GM13976 (cell line): ENCODE measurements at places on chromosomes 3 and 15.

- peak; percentile 92 for DNase-seq
Observed at GRCh38 chr15:60397772-60398445, at the start of gene ANXA2. Gene ANXA2 (minus strand): TSS chr15:60397986. CDS start chr15:60386075, 11,911 bp downstream.

DNA sequence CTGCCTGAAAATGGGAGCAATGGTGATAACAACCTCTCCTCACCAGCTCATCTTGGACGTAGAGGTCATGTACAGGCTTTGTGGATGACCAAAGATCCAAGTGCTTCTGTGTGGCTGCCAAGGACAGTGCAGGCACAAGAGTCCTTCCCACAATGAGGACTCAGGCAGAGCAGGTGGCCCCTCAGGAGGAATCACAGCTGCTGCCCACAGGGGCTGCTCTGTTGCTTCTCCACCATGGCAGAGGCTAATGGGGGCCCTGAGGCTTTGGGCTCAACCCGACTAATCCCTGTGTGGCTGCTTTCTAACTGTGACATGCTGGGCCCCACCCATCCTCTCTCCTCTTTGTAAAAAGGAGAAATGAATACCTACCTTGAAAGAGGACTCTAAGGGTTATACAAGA, 58.1 kb upstream of the MRPS22 start:
- DNase-seq = no peak

- no peak for DNase-seq
Observed at GRCh38 chr3:83193526-83193925, 1432.1 kb upstream of the GBE1 start.

- no peak for DNase-seq
Observed at GRCh38 chr15:25761971-25762662, 101.0 kb downstream of the ATP10A start.

GRCh38 chr3:62233065-62233464, 140.3 kb downstream of the FEZF2 start:
- DNase-seq = no peak

DNA sequence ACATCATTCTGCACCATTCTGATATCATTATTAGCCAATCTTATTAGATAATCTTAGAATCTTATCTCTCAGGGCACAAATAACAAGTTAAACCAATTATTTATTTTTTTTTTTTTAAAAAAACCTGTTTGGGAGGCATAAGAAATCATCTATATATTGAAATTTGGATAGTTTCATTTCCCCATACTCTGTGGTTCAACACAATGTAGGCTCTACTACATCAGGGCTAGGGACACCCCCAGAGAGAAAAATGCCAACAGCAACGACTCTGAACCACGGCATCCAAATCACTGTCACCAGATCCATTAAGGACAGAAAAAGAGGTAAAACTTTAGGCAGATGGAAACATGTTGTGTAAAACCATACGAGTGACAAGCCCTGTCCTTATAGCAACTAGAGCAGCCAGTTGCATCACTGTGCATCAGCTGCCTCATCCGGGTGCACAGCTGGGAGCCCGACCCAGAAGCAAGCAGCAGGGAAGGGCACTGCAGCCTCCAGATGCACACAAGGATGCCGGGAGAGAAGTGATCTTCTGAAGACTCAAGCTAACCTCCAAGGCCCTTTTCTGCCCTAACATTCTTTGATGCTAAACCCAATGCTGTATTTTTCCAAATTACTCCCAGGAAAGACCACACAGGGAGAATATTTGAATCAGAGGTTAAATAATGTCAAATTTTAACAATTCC, 381.1 kb downstream of the CTNNB1 start:
- DNase-seq = peak; percentile 48

- DNase-seq = no peak
Observed at GRCh38 chr3:148932972-148933371, 58.4 kb upstream of the GYG1 start.

DNA sequence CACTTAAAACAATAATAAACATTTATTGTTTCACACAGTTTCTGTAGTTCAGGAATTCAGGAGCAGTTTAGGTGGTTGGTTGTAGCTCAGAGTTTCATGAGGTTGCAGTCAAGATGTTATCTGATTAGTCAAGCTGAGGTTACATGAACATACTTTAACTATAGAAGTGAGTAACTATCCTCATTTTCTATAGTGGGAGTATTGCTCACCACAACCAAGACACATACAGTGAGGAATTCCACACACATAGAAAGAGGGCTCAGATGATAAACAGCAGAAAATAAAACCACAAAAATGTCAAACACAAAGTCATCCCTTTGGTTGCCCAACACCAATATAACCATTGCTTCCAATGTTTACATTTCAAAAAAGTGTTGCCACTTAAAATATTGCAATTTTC, 13.6 kb downstream of the SCN11A start:
- no peak for DNase-seq

DNA sequence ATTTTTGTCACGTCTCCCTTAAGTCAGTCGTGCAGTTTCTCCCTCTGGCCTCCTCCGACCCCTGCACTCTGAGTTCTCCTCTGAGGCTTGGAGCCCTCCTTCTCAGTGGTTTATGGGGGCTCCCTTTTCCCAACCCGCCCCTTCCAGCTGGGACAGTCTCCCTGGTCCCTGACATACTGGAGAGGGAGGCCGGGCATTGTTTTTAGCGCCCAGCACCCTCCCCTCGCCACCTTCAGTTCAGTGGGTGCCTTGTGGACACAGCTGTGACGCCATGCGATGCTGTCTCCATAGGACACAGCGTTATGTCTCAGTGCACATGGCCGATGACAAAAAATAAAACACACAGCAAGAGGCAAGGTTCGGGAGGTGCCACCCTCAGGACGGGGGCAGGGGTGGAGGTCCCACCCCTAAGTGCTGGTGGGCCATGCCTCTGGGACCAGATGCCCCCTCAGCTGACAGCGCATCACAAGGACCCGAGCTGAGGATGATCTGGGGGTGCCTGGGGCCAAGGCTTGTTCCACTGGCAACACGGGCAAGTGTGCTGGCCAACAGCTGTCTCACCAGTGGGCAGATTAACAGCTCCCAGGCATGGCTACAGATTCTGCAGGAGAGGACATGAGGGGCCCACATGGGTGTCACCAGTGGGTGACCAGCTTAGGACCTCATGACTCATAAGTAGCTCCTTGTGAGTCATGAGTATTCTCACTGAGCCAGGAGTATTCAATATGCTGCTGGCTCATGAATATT, 81.6 kb downstream of the PLXNA1 start:
- no peak for DNase-seq

GRCh38 chr3:172447611-172448579, at the start of gene GHSR:
Gene GHSR (minus strand): TSS chr3:172448456. CDS start chr3:172448413, 43 bp downstream.
- peak; percentile 31 for DNase-seq

DNA sequence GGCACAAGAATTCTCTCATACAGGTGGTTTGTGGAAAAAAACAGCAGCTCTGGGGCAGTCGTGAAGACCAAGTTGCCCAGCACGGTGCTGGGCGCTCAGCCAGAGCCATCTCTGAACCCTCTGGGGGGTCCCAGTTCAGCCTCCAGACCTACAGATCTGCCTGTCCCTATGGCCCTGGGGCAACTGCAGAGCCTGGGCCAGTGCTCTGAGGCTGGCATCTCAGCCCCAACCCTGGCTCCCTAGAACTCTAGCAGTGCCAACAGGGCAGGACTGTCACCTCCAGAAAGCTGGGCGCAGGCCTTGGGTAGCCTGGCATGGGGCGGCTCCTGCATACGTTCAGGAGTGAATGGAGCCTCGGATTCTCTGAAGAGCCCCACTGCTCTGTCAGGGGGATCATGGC, 44.7 kb downstream of the DNAJB8 start:
- no peak for DNase-seq

DNA sequence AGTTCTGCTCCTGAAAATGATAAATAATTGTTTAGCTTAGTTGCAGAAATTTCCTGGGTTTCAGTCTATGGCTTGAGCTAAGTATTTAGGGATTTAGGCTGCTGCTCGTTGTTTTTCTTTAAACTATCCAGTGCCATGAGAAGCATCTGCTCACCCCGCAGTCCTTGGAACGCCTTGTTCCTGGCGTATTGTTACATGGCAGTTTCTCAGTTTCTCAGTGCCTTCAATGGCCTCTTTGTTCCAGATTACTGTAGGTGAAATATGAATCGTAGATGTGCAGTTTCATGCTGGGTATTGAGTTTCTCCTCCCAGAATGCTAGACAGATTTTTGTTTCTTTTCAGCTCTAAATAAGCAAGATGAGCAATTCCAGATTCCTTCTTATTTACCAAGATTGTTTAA, 269.5 kb upstream of the GBE1 start:
- no peak for DNase-seq

DNA sequence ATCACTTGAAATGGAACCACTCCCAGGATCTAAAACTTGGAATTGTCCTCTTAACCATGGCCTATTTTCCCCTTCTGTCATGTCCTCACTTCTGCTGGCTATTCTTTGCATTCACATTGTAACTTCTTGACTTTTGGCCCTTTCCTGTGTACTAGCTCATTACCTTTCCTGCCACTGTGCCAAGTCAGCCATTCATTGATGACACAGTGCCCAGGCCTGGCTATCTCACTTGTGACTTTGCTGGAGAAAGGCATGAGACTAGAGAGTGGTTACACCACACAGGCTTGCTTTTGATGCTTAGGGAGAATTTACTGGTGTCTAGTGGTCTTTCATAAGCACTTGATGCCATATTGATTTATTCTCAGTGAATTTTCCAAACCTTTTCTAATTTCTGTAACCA, 101.1 kb downstream of the NR1D2 start:
- no peak for DNase-seq

- DNase-seq = no peak
Observed at GRCh38 chr3:139893963-139894642, 40.9 kb upstream of the CLSTN2 start.

DNA sequence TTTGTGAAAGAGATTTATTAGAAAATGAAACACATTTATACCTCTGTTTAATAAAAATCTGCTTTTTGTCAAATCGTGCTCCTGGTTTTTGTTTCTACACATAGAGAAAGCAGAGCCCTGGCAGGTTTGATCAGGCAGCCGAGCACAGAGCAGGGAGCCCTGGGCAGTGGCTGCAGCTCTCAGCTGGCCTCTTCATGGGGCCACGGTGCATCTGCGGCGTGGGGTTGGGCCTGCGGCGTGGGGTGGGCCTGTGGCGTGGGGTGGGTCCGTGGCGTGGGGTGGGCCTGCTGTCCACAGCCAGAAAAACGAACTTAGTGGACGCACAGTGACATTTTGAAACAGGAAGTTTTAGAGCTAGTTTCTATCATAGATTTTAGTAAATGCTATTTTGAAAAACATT, 10.6 kb downstream of the GOLGA6L2 start:
- no peak for DNase-seq

DNA sequence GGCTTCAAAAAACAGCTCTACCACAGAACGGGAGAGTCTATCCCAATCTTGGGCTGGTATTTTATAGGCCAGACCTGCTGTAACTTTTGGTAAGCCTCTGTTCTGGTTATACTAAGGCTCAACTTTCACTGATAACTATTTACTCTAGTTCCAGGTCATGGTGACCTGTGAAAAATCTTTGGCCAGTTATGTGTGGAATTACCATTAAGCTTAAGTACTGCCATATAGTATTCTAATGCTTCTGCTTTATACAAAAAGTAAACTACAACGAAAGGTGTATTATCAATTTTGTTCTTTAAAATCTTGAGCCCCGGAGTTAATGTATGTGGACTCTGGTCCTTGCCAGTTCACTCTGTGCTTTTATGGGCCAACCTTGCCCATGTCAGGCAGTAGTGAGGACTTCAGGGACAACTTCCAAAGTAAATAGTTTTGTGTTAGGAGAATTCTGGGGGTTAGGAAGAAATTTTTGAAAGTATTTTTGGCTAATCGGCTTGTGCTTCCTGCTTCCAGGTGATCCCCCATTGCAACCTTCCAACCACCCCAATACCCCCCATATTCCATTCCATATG, 6.4 kb downstream of the SIAH2 start:
- no peak for DNase-seq
